Nephron progenitor cell (in vitro differentiated cells): ENCODE measurements at places on chromosomes 1 and 21.

DNA sequence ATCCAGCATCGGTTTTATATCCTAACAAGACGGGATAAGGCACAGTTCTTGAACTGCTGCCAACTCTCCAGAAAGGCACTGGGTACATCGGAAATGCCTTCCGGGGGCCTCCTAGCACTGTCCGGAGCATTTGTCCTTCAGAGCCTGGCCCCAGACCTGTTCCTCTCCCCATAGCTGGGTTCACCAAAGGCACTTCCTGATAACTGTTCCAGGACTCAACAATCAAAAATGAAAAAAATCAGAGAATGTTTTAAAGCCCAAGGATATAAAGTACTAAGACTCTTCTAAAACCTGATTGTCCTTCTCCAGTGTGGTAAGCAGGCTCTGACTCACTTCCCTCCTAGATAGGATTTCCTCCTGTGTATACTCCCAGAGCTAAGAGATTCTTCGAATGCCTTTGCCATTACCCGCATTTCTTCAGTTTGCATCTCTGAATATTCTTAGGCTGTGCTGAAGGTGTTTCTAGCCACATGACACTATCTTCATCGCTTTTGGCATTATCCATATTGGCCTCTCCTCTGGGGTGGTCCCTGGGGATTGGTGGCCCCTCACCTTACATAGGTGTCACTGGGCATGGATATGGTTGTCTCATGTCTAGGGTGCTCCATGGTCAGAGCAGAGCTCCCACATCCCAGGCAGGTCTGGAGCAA lies 112.9 kb downstream of the ZBTB18 start:
- no peak for DNase-seq

GRCh38 chr1:210792250-210793102 lies 341.5 kb downstream of the KCNH1 start:
- DNase-seq: no peak

DNA sequence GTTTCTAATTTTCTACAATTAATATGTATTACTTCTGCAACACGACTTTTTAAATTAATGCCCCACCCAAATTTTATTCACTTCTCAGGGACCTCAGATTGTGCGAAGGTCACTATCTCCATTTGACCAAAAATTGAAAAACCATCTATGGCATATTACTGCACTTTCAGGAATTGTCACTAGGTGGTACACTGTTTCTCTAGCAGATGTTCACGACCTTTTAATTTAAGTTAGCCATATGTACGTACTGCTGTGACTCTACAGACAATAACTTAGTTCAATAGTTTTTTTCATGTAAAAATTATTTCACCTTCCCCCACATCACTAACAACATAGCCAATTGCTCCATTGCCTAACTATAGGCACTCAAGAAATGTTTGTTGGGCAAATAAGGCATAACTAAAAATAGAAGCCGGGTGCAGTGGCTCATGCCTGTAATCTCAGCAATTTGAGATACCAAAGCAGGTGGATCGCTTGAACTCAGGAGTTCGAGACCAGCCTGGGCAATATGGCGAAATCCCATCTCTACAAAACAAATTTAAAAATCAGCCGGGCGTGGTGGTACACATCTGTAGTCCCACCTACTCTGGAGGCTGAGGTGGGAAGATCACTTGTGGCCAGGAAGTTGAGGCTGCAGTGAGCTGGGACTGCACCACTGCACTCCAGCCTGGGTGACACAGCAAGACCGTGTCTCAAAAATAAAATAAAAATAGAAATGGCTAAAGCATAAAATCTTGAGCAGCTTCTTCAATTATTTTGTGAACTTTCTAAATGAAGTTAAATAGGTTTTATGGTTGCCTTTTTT lies 75.7 kb upstream of the PKN2 start:
- DNase-seq: no peak

- DNase-seq: no peak
Observed at GRCh38 chr21:28538987-28539622, 453.6 kb downstream of the LTN1 start.

GRCh38 chr1:2060535-2060934 lies 10.3 kb downstream of the PRKCZ start:
- no peak for DNase-seq

DNA sequence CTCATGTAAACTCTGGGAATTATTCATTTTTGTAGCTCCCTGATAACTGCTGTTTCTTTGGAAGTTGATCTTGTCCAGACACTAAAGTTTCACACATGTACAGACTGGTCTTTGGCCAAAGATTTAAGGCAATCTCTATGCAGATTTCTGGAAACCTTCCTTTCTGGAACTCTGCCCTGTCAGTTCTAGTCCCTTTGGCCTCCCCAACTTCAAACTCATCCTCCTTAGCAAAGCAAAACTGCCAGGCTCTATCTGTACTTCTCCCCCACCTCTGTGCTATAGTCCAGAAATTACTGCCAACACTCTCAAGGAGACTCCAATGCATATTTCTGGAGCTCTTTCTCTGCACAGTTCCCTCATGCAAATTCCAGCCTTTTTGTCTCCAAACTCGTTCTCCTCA lies 36.5 kb downstream of the C1orf198 start:
- DNase-seq: no peak

- no peak for DNase-seq
Observed at GRCh38 chr1:186781730-186782129, 47.0 kb upstream of the PLA2G4A start.

- DNase-seq: no peak
Observed at GRCh38 chr1:89767618-89768017, 53.2 kb upstream of the LRRC8D start.

DNA sequence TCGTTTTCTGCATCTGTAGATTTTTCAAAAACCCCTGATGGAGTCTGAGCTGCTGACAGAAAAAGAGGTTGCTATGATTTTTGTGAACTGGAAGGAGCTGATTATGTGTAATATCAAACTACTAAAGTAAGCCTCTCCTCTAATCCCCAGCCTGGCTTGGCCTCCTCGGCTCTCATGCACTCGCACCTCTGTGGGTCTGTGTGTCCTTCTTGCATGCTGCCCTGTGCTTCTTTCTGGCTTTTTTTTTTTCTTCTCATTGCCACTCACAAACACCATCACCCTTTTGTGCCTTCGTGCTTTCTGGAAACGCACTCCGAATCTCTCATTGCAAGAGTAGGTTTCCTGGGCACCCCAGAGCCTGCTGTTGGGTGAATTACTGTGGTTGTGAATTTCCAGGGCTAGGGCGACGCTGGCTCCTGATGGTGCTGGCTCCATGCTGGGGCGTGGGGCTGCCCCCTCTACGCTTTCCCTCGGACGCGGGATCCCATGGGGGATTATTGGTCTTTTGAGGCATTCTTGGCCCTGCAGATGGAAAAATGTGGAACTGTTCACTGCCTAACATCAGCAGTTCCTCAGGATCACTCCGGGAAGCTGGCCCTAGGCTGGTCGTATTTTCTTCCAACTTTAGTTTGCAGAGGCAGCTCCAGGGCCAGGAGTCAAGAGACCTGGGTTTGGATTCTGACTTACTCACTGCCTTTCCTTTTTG lies 56.8 kb downstream of the ATP5PO start:
- DNase-seq: no peak

- DNase-seq: no peak
Observed at GRCh38 chr1:154661110-154661509, 53.1 kb upstream of the ADAR start.

DNA sequence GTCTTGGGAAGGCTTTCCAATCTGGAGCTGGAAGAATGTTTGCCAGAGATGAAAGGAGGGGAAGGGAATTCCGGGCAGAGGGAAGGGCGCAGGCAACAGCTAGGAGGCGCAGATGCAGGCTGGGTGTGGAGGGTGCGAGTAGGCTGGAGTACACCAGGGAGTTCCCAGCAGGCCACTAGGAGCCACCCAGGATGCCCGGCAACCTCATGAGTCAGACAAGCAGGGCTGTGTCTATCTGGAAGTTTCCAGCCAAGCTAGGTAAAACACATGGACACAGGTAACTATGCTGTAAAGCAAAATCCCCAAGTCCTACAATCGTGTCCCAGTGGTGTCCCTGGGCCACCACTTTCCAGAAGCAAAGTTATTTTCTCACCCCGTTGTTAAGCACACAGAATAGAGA lies 990 bp upstream of the NBL1 start:
- no peak for DNase-seq

GRCh38 chr1:91781371-91781825 lies 104.6 kb downstream of the TGFBR3 start:
- DNase-seq: no peak

GRCh38 chr1:110184446-110184845 lies 25.7 kb upstream of the KCNC4 start:
- no peak for DNase-seq

- DNase-seq: no peak
Observed at GRCh38 chr1:88284066-88284465, 400.0 kb upstream of the PKN2 start.

- no peak for DNase-seq
Observed at GRCh38 chr1:1918901-1919303, at the start of gene TMEM52. Gene TMEM52 (minus strand): TSS chr1:1919279. CDS start chr1:1919265, 14 bp downstream.

- DNase-seq: peak; percentile 43
Observed at GRCh38 chr1:148362626-148363438, 120.3 kb downstream of the PPIAL4G start.

- no peak for DNase-seq
Observed at GRCh38 chr1:56516539-56517252, 62.7 kb downstream of the PLPP3 start.

DNA sequence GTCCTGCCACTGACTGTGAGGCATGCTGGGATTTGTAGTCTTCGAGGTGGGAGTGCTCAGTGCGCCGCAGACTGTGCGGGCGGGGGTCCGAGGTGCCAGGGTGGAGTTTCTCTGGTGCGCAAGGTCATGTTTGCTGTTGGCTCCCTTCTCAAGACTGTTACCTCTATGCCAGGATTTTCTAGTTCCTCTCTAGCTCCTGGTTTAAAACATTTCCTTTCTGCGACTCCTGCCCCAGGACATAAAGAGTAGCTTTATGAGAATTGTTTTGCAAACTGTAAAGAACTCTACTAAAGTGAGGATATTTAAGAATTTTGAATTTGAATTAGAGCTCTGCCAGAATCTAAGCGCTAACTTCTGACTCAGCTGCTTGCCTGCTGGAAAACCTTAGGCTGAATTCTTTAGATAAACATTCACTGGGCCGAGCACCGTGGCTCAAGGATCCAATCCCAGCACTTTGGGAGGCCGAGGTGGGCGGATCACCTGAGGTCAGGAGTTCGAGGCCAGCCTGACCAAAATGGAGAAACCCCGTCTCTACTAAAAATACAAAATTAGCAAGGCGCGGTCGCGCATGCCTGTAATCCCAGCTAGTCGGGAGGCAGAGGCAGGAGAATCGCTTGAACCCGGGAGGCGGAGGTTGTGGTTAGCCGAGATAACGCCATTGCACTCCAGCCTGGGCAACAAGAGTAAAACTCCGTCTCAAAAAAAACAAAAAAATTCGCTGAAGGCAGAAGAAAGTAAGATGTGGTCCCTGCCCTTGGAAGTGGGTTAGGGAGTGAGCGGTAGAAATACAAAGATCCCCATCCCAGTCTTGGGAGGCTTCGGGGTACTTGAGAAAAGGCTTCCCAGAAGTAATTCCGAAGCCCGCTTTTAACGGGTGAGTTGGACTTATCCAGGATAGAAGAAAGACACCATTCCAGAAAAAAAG lies 992 bp upstream of the USP48 start:
- DNase-seq: peak; percentile 87

DNA sequence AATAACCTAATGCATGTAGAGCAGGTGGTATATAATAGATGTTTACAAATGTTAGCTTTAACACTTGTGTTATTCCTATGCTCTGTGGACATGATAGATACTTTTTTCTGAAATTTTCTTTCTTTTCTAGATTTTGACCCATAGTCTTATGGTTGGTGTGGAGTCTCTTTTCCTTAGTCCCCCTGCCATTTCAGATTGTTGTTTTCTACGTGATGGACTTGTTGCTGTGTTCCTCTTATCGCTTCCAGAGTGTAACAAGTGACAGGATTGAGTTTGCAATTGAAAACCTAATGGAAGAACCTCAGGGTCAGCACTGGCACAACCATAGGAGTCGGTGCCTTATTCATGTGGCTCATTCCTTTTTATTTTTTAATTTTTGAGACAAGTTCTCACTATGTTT lies 136.4 kb downstream of the HHAT start:
- no peak for DNase-seq

- no peak for DNase-seq
Observed at GRCh38 chr1:43822040-43822690, 111.4 kb upstream of the ARTN start.

DNA sequence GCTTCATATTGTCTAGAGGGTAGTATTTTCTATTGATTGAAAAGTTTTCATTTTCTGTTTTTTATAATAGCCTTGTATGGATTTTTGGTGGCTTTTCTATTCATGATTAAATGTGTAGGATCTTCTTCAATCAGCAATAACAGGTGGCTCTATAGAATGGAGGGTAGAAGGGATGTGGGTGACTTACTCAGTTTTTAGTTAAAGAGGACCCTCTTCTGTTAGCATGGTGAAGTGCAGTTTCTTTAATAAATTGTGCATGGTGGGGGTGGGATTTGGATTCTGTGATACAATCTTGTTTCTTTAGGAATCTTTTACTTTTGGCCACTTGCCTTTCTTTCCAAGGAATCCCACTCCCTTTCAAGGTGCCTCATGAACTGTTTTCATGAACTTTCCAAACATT lies 64.7 kb downstream of the SLC35A3 start:
- no peak for DNase-seq

DNA sequence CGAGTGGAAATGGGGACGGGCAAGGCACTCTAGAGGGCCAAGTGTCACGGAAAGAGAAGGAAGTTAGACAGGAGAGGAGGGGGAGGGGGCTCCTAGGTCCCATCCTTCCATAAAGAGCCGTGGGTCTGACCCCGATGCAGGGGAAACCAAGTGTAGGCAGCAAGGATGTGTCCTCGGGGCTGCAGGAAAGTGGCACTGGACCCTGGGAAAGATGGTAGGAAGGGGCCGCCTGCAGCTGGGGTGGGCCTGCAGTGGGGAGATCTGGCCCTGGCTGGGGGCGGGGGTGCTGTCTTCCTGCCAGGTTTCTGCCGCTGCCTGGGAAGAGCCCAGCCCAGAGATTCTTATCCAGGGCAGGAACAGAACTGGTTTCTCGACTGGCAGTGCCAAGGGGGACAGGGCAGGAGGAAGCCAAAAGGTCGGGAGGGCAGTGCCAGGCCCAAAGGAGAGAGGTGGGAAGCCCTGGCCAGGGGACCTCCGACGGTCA lies 12.9 kb downstream of the CRABP2 start:
- DNase-seq: peak; percentile 54

GRCh38 chr1:76955652-76956051 lies 88.4 kb downstream of the ST6GALNAC5 start:
- DNase-seq: no peak

- no peak for DNase-seq
Observed at GRCh38 chr1:226676381-226676780, 62.7 kb downstream of the ITPKB start.

DNA sequence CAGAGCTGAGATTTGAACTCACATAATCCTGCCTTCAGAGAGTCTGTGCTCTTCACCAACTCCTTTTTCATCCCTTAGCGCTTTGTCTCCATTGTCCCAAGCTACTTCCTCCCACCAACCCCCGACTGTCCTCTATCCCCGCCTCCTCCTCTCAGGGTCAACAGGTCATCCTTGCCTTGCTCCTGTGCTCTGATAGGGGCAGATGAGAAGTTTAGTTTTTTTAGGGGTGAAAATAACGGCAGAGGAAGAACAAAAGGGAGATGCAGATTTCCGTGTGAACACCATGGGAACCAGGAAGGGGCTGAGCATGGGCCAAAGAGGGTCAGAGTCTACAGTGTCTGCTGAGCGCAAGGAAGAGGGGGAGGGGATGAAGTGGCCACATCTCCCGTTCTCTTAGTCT lies 31.9 kb downstream of the GLUL start:
- no peak for DNase-seq

- no peak for DNase-seq
Observed at GRCh38 chr21:35204850-35205541, 155.9 kb upstream of the RUNX1 start.

- no peak for DNase-seq
Observed at GRCh38 chr1:89363196-89363595, 663 bp upstream of the GBP6 start.
